ENCODE measurements at places on chromosomes 1 and 21.
A peak's percentile ranks its signal among the peaks of the same experiment; 100 is the strongest.

GRCh38 chr1:156912310-156912709, 8.1 kb upstream of the LRRC71 start:
- no peak for DNase-seq

DNA sequence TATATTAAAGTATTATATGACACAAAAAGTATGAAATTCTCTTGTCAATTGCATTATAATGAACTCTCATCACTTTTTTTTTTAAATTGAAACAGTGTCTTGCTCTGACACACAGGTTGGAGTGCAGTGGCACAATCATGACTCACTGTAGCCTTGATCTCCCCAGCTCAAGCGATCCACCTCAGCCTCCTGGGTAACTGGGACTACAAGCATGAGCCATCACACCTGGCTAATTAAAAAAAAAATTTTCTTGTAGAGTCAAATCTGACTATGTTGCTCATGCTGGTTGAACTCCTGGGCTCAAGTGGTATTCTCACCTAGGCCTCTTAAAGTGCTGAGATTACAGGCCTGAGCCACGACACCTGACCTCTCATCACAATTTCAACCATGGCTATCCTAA, 259.3 kb downstream of the S1PR1 start:
- no peak for DNase-seq

DNA sequence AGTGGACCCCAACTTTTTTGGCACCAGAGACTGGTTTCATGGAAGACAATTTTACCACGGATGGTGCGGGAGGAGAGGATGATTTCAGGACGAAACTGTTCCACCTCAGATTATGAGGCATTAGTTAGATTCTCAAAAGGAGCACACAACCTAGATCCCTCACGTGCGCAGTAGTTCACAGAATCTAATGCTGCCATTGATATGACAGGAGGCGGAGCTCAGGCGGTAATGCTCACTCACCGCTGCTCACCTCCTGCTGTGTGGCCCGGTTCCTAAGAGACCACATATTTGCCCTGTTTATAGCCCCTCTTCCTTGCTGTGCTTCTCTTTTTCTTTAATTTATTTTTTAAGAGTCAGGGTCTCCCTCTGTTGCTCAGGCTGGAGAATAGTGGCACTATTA, 4.6 kb downstream of the NTRK1 start:
- no peak for DNase-seq

- DNase-seq, result peak; percentile 39
Observed at GRCh38 chr1:31955917-31956736, 18.0 kb upstream of the PTP4A2 start.
